ENCODE measurements at places on chromosomes 7 and 10.

GRCh38 chr10:100986623-100986951 is 710 bp downstream of the MRPL43 start:
- DNase-seq, result no peak

DNA sequence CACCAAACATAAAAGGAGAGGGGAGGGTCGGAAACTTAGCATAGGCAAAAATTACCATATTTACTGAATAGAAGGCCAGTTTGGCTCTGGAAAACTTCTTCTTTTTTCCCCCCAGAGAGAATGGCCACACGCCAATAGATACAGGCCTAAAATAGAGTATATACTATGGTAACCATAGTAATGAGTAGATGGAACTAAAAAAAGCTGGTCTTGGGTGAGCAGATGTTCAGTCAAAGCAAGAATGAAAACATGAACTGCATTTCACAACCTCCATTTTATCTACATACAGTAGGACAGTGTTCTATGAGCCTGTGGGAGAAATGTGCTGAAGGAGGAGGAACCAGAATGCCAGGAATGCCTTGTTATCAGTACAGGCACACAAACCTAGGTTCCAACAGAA is 141.7 kb upstream of the SEMA3A start:
- no peak for DNase-seq

DNA sequence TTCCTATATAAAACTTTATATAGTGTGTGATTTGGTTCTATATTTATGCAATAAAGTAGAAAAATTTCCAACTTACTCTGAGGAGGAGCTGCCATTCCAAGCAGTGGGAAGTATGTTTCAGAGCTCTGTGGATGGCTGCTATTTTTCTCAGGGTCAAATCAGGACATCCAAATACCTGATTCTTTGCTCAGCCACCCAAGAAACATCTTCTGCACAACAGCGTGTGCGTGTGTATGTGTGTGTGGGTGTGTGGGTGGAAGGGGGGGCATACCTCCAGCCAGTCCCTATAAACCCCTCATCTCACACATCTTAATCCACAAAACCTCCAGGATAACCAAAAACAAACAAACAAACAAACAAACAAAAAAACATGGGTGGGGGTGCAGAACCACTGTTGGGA is 66.3 kb upstream of the EMX2 start:
- DNase-seq, result no peak

- DNase-seq, result no peak
These were observed 278.6 kb downstream of the ARHGAP12 start for GRCh38 chr10:31650010-31650409.

GRCh38 chr10:130935128-130935439 is 376.4 kb downstream of the TCERG1L start:
- DNase-seq, result no peak

- DNase-seq, result no peak
These were observed 46.0 kb downstream of the RNF133 start for GRCh38 chr7:122652876-122653275.

GRCh38 chr7:24885716-24886115 is 94.3 kb downstream of the OSBPL3 start:
- DNase-seq, result no peak

DNA sequence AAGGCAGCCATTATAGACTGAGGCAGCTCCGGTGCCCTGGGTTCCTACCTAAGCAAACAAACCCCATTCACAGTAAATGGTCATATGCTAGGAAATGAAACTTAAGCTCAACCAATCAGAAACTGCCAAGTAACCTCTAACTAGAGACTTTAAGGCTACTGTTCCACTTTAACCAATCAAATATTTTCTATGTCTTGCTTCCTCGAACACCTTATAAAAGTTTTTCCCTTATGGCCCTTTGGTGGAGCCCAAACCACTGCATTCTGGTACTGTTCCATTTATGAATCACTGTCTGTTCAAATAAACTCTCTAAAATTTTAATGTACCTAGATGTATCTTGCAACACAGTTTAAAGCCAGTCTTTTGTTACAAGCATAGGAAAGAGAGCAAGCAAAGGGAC is 361.1 kb downstream of the HGF start:
- no peak for DNase-seq

GRCh38 chr7:28854750-28855074 is 103.4 kb downstream of the TRIL start:
- DNase-seq, result no peak

DNA sequence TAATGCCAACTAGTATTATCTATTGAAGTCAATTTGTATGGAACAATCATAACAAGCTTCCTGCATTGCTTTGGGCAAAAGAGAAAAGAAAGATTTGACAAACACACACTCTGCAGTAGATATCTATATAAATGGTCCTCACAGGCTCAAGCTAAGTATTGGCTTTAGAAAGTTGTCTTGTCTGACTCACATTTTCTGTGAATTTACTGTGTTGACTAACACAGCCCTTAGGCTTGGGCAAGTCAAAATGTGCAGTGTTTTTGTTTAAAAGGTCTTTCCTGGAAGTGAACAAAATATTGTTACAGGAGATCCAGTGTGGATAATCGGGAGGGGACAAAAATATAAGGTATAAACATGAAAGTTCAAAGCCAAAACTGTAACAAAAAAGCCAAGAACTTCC is 194.4 kb downstream of the RELN start:
- DNase-seq, result no peak

DNA sequence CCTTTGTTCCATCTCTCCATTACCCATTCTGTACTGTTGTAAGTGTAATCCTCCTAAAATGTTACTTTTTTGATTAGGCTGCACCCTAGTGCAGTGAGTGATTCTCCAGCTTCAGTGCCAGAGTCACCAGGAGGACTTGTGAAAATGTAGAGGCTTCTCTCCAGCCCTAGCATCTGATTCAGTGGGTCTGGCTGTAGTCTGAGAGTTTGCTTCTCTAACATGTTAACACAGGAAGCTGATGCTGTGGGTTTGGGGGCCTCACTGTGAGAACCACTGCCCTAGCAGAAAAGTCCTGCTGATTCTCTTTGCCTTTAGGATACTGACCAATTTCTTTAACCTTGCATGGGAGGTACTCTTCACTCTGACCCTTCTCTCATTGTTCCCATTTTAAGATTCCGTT is 24.4 kb downstream of the CSGALNACT2 start:
- DNase-seq, result no peak

GRCh38 chr10:6513476-6513875 is 66.6 kb downstream of the PRKCQ start:
- DNase-seq, result peak; percentile 74

GRCh38 chr7:137801003-137801402 is 45.8 kb downstream of the DGKI start:
- DNase-seq, result no peak

DNA sequence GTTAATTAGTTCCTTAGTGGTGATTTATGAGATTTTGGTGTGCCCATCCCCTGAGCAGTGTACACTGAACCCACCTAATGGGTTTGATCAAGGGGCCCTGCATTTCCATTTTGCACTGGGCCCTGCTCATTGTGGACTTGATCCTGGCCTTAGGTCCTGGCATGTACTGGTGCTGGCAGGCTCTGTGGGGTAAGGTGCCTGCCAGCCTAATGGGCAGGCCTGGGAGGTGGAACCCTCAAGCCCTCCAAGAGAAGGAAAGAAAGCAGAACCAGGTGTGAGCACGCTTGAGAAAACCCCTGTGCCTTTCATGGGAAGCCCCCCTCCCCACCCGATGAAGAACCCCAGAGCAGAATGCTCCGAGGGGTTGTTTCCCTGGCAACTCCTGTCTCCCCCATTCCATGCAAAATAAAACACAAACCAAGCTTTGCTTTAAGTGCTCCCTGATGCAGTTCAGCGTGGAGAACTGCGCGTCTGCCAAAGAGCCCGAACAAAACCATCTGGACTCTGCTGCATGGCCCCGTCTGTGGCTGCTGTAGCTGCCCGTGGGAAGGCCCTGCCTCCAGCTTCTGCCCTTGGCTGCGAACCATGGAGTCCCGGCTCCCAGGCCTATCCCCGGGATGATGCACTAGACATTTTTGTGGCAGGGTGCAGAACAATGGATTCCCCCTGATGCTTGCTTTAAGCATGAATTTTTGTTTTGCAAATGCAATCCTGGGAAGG is 123.3 kb downstream of the PRPF18 start:
- no peak for DNase-seq

GRCh38 chr7:80275192-80275605 is 140.6 kb downstream of the GNAI1 start:
- DNase-seq, result no peak

DNA sequence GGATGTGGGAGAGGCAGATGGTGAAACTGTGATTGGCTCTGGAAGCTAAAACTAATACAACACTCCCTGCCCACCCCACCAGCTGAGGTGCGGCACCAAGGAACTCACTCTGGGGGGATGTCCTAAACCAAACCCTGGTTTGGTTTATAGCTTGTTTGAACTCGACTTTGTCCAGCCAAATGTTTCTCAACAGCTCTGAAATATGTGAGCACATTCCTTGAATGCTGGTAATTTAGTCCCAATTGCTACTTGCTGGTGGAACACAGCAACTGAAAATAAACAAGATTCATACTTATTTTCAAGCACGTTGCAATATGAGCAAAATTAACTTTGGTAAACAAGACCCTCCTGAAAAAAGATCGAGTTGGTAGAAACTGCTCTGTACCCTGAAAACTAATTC is 39.7 kb upstream of the CARD11 start:
- no peak for DNase-seq

DNA sequence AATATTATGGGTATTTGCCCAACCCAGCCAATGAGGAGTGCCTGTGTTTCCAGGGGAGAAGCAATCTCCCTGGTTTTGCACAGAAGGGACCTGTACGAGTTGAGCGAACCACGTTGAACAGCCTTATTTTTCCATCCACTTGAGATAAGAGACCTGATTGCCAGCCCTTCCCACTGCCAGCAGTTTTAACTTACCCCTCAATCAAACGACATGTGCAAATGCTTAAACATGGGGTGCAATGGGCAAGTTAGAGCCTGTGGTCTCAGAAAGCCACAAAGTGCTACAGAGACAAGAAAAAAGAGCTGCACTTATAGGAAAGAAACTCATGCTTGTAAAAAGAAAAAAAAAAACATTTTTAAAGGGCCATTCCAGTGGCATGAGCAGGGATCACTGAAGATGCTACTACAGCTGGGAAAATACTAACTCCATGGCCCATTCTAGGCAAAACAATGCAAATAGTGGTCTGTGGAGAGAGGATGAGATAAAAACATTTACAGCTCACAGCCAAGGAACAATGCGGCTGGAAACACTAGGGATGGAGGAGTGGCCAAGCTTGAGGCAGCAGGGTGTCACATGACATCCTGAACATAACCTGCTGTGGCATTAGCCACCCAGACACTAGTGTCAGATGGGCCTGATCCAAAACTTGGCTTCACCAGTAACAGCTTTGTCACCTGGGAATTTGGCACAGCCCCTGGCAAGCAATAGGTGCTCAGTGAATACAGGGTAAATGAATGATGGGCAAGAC is 162.8 kb downstream of the ELMO1 start:
- DNase-seq, result no peak

GRCh38 chr7:367351-367901 is 77.5 kb downstream of the FOXL3 start:
- no peak for DNase-seq

DNA sequence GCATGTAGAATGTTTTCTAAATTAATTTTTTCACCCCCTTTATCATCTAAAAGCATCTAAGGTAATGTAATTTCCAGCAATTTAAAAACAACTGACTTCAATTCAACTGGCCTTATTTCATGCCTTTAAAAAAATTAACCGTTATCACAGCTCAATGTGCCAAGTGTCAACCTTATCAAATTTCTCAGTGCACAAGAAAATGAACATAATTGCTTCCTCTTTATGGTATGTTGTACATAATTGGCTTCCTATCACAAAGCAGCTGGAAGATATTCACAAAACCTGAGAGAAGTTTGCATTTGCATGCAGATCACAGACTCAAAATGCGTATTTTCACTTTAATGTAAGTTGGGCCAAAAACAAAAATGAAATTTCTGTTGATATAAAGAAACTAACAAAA is 966.4 kb downstream of the GRM8 start:
- no peak for DNase-seq

- no peak for DNase-seq
These were observed 148.1 kb upstream of the FAM3C start for GRCh38 chr7:121544238-121544637.

GRCh38 chr10:119320981-119321380 is 113.6 kb downstream of the GRK5 start:
- no peak for DNase-seq

Data from activated CD4-positive, alpha-beta T cell treated with anti-CD3 and anti-CD28 coated beads, Interleukin-2, amount 50 U/mL, for 16 hours (primary cell).